ACHN (cell line): ENCODE measurements at places on chromosomes 6 and 20.

DNA sequence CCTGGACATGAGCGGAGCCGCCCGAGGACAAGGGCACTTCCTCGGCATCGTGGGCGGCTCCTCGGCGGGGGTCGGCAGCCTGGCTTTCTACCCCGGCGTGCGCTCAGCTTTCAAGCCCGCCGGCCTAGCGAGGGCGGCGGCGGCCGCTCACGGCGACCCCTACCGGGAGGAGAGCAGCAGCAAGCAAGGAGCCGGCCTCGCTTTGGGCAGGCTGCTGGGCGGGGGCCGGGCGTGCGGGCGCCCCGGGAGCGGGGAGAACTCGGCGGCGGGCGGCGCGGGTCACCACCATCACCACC, 6.7 kb downstream of the PRDM13 start:
- DNase-seq: peak; percentile 13

GRCh38 chr6:124780623-124781022, 181.6 kb upstream of the RNF217 start:
- no peak for DNase-seq

DNA sequence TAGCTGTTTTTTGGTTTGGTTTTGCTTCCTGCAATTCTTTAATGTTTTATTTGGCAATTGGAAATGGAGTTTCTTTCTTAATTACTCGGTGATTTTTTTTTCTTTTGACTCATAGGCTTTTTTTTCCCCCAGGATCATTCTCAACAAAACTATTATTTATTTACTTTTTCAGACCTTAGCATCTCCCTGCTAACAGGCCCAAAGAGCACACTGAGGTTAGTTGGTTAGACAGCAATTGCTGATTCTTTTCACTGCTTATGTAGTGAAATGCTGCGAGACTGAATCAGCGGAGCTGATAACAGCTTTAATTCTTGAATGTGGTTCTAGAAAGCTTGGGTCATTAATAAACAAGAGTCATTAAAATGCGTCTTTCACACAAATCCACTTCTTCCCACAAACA, 79.1 kb upstream of the ZFP64 start:
- no peak for DNase-seq

DNA sequence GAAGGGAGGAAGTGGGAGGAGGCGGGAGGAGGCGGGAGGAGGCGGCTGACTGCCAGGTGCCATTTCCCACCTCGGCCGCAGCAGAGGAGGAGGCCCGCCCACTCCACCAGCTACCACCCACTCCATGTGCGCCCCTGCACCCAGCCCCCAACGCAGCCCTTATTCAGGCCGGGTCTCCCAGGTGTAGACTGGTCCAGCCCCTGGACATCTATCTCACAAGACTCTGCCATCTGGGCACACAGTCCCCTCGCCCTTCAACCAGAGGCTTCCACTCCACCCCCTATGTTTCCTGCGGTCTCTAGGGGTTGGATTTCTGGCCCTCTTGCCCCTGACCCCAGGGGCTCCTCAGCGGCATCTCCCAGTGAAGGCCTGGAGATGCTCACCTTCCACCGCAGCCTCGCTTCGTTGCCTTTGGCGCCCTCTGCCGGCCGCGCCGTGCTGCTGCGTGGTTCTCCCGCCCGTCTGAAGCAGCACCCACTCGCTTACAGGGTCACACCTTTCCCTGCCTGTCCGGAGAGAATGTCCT, 32.6 kb upstream of the FAM83D start:
- DNase-seq: peak; percentile 37

GRCh38 chr20:36497856-36498255, 43.5 kb upstream of the MYL9 start:
- no peak for DNase-seq

- no peak for DNase-seq
Measured at GRCh38 chr20:38805502-38805957, at the start of gene PPP1R16B. PPP1R16B (plus strand) TSS chr20:38805697; CDS start chr20:38835926, 30,229 bp downstream.

DNA sequence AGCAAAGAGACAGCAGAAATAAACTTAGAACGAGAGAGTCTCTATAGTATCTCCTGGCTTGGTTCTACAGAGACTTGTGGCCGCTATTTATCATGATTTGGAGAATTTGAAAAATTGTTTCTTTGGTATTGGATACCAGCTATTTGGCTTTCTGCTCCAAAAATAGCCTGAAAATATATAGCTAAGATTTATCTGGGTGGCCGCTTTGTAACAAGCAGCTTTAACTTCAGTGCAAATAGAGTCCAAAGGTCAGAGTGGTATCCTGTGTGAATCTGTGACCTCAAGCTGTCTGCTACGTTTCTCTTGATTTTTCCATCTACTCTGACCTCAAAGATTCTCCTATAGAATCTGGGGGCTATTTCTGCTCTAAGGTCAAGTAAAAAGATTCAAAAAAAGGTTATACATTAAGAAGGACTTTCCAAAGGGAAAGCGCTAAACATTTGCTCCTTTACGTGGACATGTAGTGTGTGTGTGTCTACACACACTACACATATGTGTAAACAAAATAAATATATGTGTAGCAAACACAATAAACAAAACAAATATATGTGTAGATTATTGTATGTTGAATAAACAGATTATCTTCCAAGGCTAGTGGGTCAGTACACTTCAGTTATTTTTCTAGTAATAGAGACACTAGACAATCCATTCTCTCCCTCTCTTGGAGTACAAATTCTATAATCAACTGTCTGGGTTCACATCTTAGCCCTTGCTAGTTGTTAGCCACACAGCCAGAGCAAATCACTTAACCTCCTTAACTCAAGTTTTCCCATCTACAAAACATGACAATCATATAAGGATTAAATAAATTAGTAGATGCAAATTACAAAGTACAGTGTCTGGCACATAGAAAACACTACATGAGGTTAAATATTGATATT, 40.8 kb downstream of the CHD6 start:
- DNase-seq: no peak

DNA sequence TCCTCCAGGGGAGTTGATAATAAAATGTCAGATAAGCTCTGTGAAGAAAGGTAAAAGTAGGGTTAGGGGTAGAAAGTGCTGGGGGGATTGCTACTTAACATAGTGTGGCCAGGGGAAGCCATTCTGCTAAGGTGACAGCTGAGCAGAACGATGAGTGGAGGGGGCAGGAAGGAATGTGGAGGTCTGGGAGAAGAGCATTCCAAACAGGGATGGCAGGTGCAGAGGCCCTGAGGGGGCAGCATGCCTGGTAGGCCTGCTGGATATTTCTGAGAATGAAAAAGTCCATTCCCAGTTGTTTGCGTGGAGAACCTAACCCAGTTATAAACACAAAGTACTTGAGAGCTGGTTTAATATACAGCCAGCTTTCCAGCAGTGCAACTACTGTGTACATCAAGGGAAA, 9.3 kb downstream of the GFRA4 start:
- DNase-seq: no peak

DNA sequence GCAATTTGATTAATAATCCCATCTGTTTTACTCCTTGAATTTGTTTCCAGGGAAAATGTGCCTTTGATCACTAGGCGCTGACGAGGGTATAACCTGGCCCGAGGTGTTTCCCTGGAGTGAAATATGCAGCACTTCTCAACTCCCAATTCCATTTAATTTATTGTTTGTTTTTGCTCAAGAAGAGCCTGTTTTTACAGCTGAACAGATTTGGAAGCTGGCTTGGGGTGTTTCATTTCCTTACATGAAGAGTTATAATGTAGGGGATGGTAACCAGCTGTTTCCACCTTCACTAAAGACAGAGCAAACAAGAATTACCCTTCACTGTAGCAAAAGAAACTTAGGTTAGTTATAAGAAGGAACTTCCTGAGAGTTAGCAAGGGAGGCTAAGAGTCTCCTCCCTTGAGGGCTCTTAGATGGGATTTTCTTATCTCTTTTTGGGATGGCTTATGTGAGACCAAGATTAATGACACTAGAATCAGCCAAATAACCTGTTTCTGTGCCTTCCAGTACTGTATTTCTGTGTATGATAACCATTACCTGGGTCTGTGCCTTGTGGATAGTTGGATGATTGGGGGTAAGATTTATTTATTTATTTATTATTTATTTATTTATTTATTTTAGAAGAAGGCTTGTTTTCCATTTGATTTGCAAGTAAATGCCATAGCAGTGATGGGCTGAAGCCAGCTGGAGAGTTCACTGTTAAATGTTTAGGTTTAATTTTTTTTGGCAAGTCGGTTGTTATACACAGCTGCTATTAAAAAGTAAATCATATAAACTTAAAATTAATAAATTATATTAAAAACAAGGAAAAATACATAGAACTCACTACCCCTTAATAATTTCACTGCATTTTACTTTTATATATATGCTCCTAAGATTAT, 162.2 kb upstream of the BMP2 start:
- no peak for DNase-seq

- no peak for DNase-seq
Measured at GRCh38 chr20:8049310-8049709, 29.7 kb upstream of the TMX4 start.

GRCh38 chr6:36847152-36847551, 7.9 kb upstream of the CPNE5 start:
- no peak for DNase-seq

GRCh38 chr6:163185744-163186143, 228.8 kb upstream of the QKI start:
- no peak for DNase-seq

DNA sequence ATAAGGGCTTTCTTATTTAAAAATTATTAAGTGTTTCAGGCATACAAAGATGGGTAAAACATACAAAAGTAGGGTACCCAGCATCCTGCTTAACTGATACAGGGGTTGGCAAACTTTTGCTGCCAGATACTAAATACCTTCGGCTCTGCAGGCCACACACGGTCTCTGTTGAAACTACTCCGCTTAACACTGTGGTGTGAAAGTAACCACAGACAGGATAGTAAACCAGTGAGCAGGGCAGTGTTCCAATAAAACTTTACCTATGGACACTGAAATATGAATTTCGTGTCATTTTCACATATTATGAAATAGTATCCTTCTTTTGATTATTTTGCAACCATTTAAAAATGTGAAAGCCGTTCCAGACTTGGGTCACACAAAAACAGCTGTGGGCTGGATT, 92.4 kb downstream of the EYA2 start:
- no peak for DNase-seq

- DNase-seq: no peak
Measured at GRCh38 chr6:36246506-36247268, 23.2 kb upstream of the PNPLA1 start.

DNA sequence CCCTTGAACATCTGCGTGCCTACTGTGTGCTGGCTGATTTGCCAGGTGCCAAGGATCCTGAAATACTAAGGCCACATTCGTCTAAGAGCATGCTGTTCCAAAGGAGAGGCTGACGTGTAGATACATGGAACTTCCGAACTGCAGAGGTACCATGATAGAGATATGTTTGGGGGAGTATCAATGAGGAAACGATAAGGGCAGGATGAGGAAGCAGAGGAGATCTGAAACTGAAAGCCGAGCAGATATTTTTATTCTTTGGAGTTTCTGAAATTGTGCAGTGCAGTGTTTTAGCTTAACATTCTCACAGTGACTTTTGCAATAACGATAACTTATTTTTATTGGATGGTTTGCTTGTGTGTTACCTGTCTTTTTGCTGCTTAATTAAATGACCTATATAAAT, 24.3 kb downstream of the BMP6 start:
- no peak for DNase-seq

DNA sequence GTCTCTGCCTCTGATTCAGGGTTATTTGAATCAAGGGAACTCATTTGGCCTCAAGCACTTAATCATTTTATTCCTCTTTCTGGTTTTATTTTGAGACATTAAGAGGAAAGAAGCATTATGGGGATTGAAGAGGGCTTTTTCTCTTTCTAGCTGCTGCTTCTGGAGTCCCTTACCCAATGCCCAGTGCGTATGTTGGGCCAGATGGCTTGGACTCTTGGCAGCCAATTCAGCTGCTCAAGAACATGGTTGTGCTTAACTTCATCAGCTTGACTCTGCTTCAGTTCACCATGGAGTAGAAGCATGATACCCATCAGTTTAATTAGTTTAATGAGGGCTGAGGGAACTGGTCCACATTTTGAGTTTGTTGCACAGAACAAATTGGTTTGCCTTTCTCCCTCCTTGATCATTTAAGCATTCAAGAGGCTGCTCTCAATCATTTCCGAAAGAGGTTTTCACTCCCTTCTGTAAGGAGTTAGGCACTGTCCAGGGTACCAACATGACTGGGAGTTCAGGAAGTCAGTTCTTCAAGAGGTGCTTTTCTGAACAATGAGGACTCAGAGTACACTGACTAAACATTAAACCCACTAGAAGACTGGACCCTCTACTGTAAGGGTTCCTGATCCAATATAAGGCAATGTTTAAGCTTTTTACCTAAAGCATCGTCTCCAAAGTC, 14.6 kb downstream of the PDYN start:
- DNase-seq: no peak

GRCh38 chr20:5065879-5066383, 53.8 kb downstream of the PCNA start:
- peak; percentile 96 for DNase-seq

- DNase-seq: peak; percentile 41
Measured at GRCh38 chr20:37282556-37282955, 6.9 kb upstream of the MANBAL start.

DNA sequence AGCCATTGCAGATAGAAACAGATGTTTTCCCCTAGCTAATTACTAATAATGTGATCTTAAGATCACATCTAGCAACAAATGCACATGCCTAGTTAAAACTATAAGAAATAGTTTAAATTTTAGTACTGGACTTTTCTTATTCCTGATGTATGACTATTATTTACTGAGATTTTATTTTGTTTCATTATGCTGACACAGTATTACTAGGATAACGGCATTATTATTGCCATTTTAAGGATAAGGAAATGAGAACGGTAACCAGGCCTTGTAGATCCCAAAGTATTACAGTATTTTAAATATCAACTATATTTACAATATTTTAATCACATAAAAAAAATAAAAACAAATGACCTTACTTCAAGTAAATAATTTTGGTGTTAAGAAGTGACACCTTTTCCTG, 240.3 kb downstream of the ADGRB3 start:
- DNase-seq: no peak
